CD4-positive, alpha-beta T cell (primary cell): ENCODE measurements at places on chromosomes 13 and 19.

DNA sequence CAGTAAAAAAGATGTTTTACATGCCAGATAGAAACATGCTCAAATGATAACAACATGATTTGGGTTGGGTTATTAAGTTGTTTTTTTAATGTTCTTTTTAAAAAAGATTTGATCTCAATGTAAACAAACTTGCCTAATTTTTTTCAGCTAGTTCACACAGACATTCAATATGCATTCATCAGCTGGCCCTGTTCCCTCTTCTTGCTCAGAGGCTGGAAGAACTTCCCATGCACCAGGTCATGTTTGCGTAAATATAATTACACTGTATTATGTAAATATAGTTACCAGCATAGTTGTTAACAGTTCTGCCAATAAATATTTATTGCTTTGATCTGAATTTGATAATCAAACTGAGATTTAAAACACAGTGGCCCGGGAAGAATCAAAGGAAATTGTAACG is 70.6 kb downstream of the ATP11A start:
- DNase-seq = no peak

- no peak for DNase-seq
These were observed 22.6 kb downstream of the STARD13 start for GRCh38 chr13:33262997-33263396.

- DNase-seq = no peak
These were observed 15.0 kb downstream of the LIPE start for GRCh38 chr19:42412227-42412626.

DNA sequence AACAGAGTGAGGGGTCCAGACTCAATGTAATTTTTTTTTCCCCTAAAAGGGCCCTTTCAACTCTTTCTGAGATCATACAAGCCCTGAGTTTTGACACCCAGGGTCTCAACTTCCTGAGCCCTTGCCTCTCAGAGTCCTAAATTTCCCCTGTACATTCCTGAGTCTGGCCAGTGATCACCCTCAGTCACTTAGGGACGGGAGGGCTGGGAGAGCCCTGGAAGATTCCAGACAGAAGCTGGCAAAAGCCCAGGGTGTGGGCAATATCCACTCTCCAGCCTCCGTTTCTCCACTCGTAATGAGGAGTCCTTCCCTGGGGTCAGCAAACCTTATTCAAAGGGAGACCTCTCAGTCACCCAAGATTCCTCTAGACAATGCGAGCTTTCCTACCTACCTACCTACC is 1.6 kb downstream of the PPP1R13L start:
- DNase-seq = no peak

- no peak for DNase-seq
These were observed 14.4 kb downstream of the NAXD start for GRCh38 chr13:110629735-110630134.

DNA sequence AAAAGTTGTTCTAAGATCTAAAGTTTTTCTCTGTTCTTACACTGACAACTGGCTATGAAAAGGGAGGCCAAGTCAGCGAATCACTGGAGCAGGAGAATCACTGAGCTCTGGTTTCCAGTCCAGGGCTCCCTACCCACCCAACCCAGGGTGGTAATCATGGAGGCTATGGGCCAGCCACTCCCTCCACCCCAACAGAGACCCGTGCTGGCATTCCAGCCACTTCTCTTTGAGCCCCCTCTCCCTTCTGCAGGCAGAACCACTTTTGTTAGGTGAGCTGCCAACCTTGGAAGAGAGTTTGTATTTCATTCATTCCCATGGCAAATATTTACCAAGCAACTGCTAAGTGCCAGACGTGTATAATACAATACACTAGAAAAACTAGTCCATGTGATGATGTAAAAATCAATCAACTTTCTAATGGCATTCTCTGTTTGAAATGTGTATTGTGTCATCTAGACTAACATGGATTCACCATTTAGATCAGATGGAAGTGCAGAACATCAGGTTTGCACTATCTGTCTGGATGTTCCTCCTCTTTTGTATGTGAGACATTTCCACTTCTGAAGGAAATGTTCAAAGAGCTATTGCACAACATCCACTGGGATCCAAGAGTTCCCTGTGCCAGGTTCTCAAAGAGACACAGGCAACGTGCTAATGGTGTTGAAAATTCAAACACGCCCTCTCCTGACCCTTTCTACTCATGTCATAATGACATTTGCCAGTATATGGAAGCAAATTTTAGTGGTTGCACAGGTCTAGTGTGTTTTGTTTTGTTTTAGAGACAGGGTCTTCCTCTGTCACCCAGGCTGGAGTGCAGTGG is 5.3 kb downstream of the MLNR start:
- DNase-seq = no peak

GRCh38 chr13:102461302-102461701 is 59.5 kb upstream of the FGF14 start:
- no peak for DNase-seq

DNA sequence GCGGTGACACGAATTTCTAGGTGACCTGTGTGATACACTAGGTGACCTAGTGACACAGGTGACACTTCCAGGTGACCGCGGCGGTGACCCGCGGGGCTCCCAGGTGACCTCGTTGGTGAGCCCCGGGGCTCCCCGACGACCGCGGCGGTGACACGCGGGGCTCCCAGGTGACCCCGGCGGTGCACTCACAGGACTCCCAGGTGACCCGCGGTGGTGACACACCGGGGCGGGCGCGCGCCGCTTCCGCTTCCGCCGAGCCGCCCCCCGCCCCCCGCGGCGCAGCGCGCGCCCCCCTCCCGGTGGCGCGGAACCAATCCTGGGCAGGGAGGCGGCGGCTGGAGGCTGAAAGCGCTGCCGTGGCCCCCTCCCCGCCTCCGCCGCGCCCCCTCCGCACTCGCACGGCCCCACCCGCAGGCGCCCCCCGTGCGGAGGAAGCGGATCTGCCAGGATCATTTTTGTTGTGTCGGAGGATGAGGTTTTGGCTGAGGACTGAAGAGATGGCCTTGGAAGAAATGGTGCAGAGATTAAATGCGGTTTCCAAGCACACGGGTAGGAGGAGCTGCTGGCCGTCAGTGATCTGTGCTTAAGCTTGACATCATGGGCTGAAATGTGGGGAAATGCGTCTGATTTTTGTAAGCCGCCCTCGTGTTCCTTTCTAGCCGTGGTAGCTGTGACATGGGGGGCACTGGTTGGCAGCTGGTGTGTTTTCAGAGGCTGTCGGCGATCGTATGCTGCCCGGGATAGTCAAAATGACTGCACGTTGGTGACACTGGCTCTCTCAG is at the start of gene MCF2L:
Gene MCF2L (plus strand): TSS at position 305 of the 782 bp plus-strand sequence. CDS start 166 bp downstream, at position 471.
- peak; percentile 73 for DNase-seq

GRCh38 chr13:47039106-47039505 is 142.3 kb upstream of the HTR2A start:
- no peak for DNase-seq

DNA sequence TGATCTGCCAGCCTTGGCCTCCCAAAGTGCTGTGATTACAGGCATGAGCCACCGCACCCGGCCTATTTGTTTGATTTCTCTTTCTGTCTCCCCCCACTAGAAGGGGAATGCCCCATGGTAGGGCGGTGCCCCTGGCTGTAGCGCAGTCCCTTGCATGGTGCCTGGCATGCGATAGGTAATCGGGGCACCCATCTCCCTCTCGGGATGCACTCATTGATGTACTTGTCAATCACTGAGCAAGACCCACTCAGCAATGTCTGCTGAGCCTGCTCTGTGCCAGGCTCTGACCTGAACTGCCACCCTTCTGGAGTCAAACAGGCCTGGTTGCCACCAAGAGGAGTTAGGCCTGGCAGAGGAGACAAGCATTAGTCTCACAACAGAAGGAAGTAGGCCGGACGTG is 19.8 kb downstream of the DNM2 start:
- DNase-seq = no peak

DNA sequence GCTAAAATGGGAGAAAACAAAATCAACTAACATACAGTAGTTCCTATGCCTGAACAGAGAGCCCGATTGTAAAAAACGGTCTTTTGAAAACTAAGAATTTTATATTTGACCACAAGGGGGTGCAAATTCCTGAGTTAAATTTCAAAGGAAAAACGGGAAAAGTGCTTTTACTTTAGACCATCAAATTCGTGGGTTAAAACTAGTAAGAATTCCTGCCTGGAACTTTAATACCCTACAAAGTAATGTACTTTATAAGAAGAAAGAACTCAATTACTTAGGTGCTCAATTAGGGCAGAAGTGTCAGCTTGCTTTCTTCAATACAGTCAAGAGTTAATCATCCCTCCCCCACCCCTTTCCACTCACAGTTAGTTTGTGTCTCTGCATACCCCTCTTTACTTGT is 69.8 kb downstream of the KCNRG start:
- no peak for DNase-seq

GRCh38 chr13:32660227-32660626 is 74.0 kb downstream of the PDS5B start:
- no peak for DNase-seq

DNA sequence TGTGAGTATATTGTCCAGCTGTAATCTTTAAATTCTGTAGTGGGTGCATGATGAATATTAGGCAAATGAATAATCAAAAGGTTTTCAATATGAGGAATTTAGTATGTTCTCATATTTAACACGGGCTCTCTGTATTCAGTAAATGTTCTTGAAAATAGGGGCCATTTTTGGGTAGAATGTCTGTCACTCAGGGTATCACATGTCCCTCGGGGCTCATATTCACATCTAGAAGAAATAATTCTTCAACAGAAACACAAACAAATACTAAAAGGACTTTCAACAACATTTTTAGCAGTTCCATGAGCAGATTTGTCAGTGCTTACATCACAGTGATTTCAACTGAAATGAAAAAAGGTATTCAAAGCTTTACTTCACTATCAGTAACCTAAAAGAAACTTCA is 1388.4 kb upstream of the MIR17HG start:
- DNase-seq = no peak

- DNase-seq = no peak
These were observed 609.8 kb downstream of the LMO7 start for GRCh38 chr13:76245920-76246319.

DNA sequence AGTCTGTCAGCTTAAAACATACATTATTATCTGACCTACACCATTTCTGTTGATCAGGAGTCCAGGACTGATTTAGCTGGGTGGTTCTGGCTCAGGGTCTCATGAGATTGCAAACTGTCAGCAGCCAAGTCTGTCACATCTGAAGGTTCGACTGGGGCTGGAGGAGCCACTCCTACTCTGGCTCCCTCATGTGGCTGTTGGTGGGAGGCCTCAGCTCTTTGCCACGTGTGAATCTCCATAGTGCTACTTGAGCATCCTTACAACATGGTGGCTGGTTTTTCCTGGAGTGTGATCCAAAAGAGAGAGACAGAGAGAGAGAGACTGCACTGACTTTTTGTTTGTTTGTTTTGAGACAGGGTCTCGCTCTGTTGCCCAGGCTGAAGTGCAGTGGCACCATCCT is 63.6 kb upstream of the NFIC start:
- DNase-seq = no peak

DNA sequence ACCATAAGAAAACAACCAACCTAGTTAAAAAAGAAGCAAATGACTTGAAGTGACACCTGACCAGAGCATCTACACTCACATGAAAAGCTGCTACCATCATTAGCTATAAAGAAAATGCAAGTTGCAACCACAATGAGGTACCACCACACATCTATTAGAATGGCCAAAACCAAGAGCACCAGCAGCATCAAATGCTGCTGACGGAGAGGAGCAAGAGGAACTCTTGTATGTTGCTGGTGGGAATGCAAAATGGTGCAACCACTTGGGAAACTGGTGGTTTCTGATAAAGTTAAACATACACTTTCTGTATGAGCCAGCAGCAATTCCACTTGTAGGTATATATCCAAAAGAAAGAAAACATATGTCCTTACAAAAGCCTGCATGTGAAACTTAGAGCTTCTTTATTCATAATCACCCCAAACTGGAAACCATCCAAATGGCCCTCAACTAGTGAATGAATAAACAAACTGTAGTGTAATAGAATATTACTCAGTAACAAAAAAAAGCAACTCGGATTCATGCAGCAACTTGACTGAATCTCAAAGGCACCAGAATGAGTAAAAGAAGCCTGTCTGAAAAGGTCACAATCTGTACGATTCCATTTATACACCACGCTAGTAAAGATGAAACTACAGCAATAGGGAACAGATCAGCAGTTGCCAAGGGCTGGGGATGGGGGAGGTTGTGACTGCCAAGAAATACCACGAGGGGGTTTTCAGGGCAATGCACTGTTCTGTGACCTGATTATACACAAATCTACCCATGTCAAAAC is 60.9 kb upstream of the RANBP3 start:
- no peak for DNase-seq

GRCh38 chr19:28655054-28655453 is 557.9 kb downstream of the UQCRFS1 start:
- no peak for DNase-seq

- peak; percentile 29 for DNase-seq
These were observed 6.3 kb upstream of the IGSF23 start for GRCh38 chr19:44607049-44607448.

GRCh38 chr19:39544226-39544903 is 4.4 kb upstream of the EID2 start:
- no peak for DNase-seq

- DNase-seq = no peak
These were observed 6.7 kb downstream of the AKAP8 start for GRCh38 chr19:15372891-15373301.

DNA sequence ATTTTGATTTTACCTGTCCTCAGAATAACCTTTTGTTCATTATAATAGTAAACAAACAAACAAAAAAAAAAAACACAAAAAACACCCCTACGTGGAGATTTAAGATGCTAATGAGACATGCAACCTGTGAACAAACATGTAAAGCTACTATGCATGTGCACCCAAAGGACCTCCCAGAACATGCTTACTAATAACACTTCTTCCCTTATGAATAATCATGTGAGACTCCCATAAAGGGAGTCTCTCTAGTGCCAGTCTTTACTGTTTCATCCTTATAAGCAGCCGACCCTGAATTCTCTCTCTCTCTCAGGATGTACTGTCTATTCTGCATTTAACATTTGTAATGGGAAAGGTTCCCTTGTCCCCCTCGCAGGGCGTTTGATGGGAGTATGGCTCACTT is 1051.1 kb downstream of the PCDH17 start:
- no peak for DNase-seq

GRCh38 chr19:9306443-9306842 is 3.2 kb downstream of the ZNF699 start:
- no peak for DNase-seq

- DNase-seq = no peak
These were observed 1312.7 kb downstream of the SLITRK1 start for GRCh38 chr13:82569581-82569980.

- no peak for DNase-seq
These were observed 142.9 kb upstream of the SERP2 start for GRCh38 chr13:44230736-44231135.

GRCh38 chr19:35438096-35438495 is 10.0 kb upstream of the FFAR2 start:
- DNase-seq = no peak

- peak; percentile 48 for DNase-seq
These were observed 5.0 kb downstream of the FFAR1 start for GRCh38 chr19:35352448-35353304.

GRCh38 chr19:6276447-6276846 is 3.3 kb downstream of the MLLT1 start:
- no peak for DNase-seq

GRCh38 chr13:49517461-49517860 is 21.7 kb downstream of the PHF11 start:
- DNase-seq = no peak

- no peak for DNase-seq
These were observed 41.9 kb upstream of the CYP2A7 start for GRCh38 chr19:40923934-40924391.
